Activated naive CD4-positive, alpha-beta T cell treated with anti-CD3 and anti-CD28 coated beads, Interleukin-2, amount 10 ng/mL, durations not matched to agents 7 days and 5 days (primary cell): ENCODE measurements at places on chromosomes 16 and 17.
A peak's percentile ranks its signal among the peaks of the same experiment; 100 is the strongest.

DNA sequence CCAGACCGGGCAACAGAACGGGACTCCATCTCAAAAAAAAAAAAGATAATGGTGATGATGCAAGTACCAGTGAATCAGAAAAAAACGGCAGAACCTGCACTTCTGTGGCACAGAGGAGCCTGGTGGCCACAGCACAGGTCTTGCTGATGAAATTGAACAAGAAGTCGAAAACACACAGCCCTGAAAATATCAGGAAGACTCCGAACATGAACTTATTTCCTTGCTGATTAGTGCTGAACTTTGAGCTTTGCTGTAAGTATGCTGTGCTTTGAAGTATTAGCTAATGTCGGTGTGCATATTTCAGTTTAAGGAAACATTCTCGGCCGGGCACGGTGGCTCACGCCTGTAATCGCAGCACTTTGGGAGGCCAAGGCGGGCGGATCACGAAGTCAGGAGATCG is 10.9 kb upstream of the MYO15B start:
- DNase-seq, result no peak
- H3K27me3 ChIP-seq, result peaks cover 32% of the 10 kb centered on the region
- H3K36me3 ChIP-seq, result no peaks in the 10 kb centered on the region
- no peak overlapping the region for H3K4me3 ChIP-seq
- peaks cover 8% of the 10 kb centered on the region for H3K4me1 ChIP-seq

DNA sequence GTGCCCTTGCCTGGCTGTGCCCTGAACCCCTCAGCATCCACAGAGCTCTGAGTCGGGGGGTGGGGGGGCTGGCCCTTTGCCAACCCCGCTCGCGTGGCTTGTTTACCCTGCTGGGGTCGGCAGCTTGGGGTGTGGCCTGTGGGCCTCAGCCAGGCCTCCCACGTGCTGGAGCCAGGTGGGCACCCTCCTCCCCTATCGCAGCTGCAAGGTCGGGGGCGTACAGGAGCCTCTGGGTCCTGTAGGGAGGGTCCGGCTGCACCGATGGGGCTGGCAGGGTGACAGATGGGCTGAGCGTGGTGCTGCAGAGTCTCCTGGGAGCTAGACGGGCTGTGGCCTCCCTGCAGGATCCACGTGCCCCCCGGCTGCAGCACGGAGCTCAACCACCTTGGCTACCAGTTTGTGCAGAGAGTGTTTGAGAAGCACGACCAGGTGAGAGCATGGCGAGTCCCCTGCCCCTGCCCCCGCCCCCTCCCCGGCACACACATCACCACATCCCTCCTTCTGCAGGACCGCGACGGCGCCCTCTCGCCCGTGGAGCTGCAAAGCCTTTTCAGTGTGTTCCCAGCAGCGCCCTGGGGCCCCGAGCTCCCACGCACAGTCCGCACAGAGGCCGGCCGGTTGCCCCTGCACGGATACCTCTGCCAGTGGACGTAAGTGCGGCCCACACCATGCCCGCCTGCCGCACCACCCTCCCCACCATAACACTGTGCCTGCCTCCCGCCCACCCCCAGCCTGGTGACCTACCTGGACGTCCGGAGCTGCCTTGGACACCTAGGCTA is 3.6 kb downstream of the RHOT2 start:
- H3K36me3 ChIP-seq, result peaks cover 7% of the 10 kb centered on the region
- no peak for DNase-seq
- H3K4me1 ChIP-seq, result peaks cover 14% of the 10 kb centered on the region
- no peak overlapping the region for H3K4me3 ChIP-seq
- H3K27me3 ChIP-seq, result peaks cover 20% of the 10 kb centered on the region

GRCh38 chr16:19746561-19746960 is 28.5 kb downstream of the IQCK start:
- no peaks in the 10 kb centered on the region for H3K36me3 ChIP-seq
- H3K27ac ChIP-seq, result no peak overlapping the region
- peaks cover 3% of the 10 kb centered on the region for H3K27me3 ChIP-seq
- no peak overlapping the region for H3K4me3 ChIP-seq
- no peaks in the 10 kb centered on the region for H3K4me1 ChIP-seq

GRCh38 chr17:42639525-42640113 is 19.5 kb upstream of the TUBG2 start:
- no peaks in the 10 kb centered on the region for H3K36me3 ChIP-seq
- H3K4me3 ChIP-seq, result no peak overlapping the region
- no peak for DNase-seq
- peaks cover 37% of the 10 kb centered on the region for H3K27me3 ChIP-seq
- H3K4me1 ChIP-seq, result no peaks in the 10 kb centered on the region

GRCh38 chr17:51365090-51365489 is 104.7 kb downstream of the UTP18 start:
- no peak overlapping the region for H3K4me3 ChIP-seq
- peaks cover 12% of the 10 kb centered on the region for H3K27me3 ChIP-seq
- H3K36me3 ChIP-seq, result peaks cover 9% of the 10 kb centered on the region
- H3K27ac ChIP-seq, result peak overlapping the region; percentile 88

DNA sequence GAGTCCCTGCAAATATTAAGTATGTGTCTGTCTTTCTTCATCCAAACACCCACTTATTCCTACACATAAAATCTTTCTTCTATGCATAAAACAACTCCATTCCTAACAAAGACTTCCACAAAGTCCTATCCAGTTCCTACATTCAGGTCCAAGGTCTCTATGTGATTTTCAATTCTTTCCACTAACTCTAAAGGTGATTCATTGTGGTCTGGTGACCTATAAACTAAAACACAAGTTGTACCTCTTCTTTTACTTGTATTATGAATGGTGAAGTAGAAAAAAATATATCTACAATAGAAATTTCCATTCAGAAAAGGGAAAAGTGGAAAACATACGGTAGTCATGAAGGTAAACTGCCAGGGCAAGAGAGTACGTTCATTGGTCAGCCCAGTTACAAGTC is 56.6 kb downstream of the USP32 start:
- H3K4me1 ChIP-seq, result peaks cover 2% of the 10 kb centered on the region
- no peak overlapping the region for H3K4me3 ChIP-seq
- H3K36me3 ChIP-seq, result peaks cover 12% of the 10 kb centered on the region
- H3K27ac ChIP-seq, result no peak overlapping the region
- no peaks in the 10 kb centered on the region for H3K27me3 ChIP-seq
- DNase-seq, result no peak
